Endodermal cell (in vitro differentiated cells): ENCODE measurements at places on chromosomes 5 and 9. TPM values are rescaled to one million over a fixed set of nuclear protein-coding genes. Genes with fewer than 3 reads are reported as not detected.

DNA sequence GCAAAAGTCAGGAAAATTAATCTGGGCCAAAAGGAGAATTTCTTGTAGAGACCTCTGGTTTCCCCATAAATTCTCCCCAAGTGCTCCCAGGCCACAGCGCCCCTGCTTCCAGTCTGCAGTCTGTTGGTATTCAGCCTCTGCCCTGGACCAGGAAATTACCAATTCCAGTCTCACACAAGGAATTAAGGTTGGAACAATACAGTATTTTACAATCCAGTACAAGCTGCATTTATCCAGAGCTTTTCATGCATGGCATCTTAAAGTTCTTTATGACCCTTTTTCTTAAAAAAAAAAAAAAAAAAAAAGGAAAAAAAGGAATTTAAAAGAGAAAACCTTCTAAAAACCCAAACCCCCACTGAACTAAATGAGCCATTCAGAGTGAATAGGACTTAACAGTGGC lies 139.6 kb upstream of the RANBP3L start:
- DNase-seq: no peak
- no peaks in the 10 kb centered on the region for H3K36me3 ChIP-seq
- no peaks in the 10 kb centered on the region for H3K27me3 ChIP-seq

CD180 gene
- not detected in 2 replicates for total RNA-seq

DNA sequence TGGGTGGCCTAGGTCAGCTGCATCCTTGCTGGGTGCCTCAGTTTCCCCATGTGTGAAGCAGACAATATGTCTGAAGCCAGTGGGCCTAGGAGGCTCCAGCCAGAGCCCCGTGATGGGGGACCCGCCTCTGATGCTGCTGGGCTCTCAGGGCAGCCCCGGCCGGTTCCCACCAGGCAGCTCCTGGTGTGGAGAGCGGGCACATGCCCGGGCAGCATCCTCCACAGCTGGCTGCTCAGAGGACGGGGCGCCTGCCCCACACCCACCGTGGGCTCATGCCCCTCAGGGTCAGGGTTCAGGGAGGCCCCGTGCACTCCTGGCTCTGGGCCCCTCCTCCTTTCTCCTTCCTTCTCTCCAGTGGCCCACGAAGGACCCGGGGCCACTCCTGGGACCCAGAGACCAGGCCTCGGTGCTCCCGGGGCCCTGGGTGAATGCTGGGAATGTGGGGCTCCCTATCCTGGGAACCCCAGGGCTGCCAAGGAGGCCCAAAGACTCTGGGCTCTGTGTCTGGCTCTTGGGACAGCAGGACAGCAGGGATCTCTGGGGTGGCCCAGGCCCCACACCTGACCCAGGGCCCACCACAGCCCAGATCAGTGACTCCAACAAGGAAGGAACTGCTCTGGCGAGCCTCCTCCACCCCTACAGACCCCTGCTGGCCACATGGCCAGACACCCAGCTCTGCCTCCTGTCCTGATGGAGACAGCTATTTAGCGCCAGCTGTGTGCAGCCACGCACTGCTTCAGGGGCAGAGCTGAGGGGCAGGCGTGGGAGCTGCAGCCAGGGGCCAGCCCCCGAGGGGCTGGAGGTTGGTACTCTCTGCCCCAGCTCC lies 39.5 kb upstream of the EGFL7 start:
- H3K27ac ChIP-seq: no peak overlapping the region
- no peaks in the 10 kb centered on the region for H3K36me3 ChIP-seq
- no peak overlapping the region for H3K4me3 ChIP-seq
- no peak for DNase-seq

PCDHGC4 gene
- 2.3 and 2.6 TPM in 2 replicates for total RNA-seq

GRCh38 chr9:114035845-114036801 lies 42.0 kb downstream of the AMBP start:
- peaks cover 46% of the 10 kb centered on the region for H3K36me3 ChIP-seq
- no peaks in the 10 kb centered on the region for H3K4me1 ChIP-seq
- no peaks in the 10 kb centered on the region for H3K27me3 ChIP-seq

GRCh38 chr9:98255061-98255577 lies 330 bp downstream of the TBC1D2 start:
- peaks cover 4% of the 10 kb centered on the region for H3K4me1 ChIP-seq
- no peaks in the 10 kb centered on the region for H3K27me3 ChIP-seq
- peaks cover 17% of the 10 kb centered on the region for H3K36me3 ChIP-seq
- no peak overlapping the region for H3K27ac ChIP-seq
- H3K4me3 ChIP-seq: peak overlapping the region; percentile 84

GRCh38 chr5:124373883-124374282 lies 372.6 kb downstream of the ZNF608 start:
- H3K27ac ChIP-seq: no peak overlapping the region
- DNase-seq: no peak
- no peak overlapping the region for H3K4me3 ChIP-seq
- no peaks in the 10 kb centered on the region for H3K36me3 ChIP-seq

SLC4A9 gene
- 0.27 and 0.79 TPM in 2 replicates for total RNA-seq

DNA sequence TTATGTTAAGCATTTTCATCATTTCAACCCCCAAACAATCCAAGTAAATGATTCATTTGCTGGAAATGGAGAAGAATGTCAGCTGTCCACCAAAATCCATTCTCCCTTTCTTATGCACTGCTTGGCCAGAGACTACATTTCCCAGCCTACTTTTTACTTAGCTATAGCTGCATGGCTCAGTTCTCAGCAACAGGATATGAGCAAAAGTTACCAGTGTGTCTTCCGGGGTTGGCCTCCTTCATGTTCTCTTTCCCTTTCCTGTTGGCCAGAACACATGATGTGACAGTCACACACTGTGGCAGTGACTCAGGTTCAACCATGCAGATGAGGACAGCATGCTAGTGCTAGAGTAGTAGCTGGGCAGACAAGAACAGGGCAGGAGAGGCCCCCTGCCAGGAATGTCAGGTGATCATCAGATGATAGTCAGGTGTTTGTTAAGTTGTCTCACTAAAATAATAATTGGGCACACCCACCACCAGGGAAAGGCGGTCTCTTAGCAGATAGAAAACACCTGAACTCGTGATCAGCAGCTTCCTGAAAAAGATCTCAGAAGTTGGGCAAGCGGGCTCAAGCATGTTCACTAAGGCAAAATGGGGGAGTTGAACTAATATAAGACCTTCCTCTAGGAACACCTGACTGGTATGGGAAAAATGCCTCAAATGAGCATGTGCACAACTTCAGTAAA lies 12.2 kb downstream of the GPR150 start:
- H3K27ac ChIP-seq: no peak overlapping the region
- peaks cover 4% of the 10 kb centered on the region for H3K4me1 ChIP-seq
- H3K27me3 ChIP-seq: no peaks in the 10 kb centered on the region
- no peak overlapping the region for H3K4me3 ChIP-seq
- DNase-seq: peak; percentile 53

DNA sequence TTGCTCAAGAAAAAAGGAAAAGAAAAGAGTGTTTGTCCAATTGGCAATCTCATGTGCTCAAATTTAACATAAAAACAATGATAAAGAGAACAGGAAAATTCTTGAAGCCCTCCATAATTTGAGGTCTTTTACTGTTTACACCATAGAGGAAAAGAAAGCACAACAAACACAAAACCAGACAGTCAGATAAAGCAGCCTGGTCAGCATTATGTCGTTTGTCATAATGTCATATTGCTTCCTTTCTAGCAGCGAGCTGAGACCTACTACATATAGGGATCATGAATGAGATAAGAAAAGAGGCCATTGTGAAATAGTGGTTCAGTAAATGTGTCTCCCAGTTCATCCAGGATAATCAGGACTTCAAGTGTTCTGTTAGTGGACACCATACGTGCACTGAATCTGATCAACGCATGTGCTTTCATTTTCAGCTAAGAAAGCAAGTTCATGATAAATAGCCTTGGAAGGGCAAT lies 64.7 kb upstream of the SELENOP start:
- H3K4me3 ChIP-seq: no peak overlapping the region
- no peak overlapping the region for H3K27ac ChIP-seq
- no peaks in the 10 kb centered on the region for H3K27me3 ChIP-seq
- no peak for DNase-seq

TERT gene
- total RNA-seq: 7.1 to 12.1 TPM (median 9.3 TPM) in 3 replicates

DNA sequence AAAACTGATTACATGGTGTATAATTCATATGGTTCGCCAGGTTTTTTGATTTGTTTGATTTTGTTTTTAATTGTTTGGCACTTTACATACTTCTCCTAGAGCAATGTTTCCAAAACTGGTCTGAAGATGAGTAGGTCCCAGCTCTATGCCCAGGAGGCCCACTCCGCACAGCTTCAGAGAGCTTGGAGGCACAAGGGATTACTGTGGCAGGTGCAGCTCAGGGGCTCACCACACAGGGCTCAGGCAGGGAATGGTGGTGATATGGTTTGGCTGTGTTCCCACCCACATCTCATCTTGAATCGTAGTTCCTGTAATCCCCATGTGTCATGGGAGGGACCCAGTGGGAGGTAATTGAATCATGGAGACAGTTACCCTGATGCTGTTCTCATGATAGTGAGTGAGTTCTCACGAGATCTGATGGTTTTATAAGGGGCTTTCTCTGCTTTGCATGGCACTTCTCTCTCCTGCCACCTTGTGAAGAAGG lies 296.6 kb downstream of the MED10 start:
- H3K4me3 ChIP-seq: no peak overlapping the region
- H3K4me1 ChIP-seq: no peaks in the 10 kb centered on the region
- no peak for DNase-seq

SPAG8 gene
- 1.0 and 1.4 TPM in 2 replicates for total RNA-seq

SLIT3 gene
- 2.5 and 2.9 TPM in 2 replicates for total RNA-seq

DNA sequence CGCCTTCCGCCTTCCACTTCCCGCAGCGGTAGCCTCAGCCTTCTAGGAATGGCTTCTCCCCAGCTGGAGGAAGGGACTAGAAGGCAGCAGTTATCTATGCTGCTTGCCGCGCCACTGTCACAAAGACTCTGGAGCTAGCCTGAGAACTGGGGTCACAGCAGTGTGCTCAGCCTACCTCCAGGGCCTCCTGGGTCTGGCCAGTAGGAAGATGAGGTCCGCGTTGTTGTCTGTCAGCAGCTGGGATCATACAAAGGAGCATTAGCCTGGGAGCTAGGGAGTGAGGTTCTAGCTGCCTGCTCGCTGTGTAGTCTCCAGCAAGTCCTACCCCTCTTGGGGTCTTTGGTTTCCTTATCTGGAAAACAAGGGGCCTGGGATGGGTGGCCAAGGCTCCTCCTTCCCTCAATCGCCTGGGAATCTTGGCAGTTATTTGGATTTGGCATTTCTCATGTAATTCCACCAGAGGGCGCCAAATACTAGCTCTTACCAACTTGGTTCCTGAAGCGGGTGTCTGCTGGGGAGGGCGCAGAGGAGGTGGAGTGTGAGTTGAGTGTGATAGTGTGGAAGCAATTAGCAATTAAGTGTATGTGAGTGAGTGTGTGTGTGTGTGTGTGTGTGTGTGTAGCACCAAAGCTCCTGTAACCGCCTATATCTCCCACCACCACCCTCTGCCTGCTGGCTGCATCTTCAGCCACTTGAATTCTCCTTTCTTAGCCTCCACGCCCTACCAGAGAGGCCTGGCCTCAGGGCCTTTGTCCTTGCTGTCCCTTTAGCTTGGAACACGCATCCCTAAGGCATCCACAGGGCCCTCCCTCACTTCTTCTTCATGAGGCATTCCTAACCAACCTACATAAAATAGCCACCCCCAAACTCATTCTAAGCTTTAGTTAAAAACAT lies 97.1 kb downstream of the ENTREP1 start:
- peak; percentile 86 for DNase-seq
- H3K4me3 ChIP-seq: no peak overlapping the region
- no peaks in the 10 kb centered on the region for H3K4me1 ChIP-seq

DNA sequence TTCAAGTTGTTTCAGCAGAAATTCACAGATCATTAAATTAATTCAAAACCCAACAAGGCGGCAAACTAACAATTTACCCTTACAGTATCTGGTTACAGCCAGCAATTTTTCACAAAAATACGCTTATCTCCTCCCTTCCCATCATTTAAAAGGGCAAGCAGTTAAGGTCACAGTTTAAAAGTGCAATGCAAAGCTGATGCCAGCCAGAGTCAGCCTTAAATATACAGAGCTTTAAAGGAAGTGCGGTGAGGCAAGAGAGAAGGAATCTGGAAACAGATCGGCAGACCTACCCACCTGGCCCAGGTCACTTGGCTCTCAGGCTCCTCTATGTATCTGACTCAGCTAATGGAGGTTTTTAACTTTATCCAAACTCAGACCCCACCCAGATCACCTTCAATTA lies 31.0 kb downstream of the EPB41L4A start:
- H3K27ac ChIP-seq: no peak overlapping the region
- DNase-seq: no peak
- no peaks in the 10 kb centered on the region for H3K4me1 ChIP-seq
- peaks cover 5% of the 10 kb centered on the region for H3K27me3 ChIP-seq

TRIO gene
- total RNA-seq: 92.1 and 109 TPM in 2 replicates

SLC34A3 gene
- total RNA-seq: 0.15 to 0.33 TPM (median 0.17 TPM) in 3 replicates
